ENCODE measurements at places on chromosomes 13 and 19.

GRCh38 chr13:33606692-33607091, 211.3 kb upstream of the RFC3 start:
- DNase-seq: no peak

- no peak for DNase-seq
Measured at GRCh38 chr19:47614021-47614295, 5.0 kb downstream of the BICRA start.

DNA sequence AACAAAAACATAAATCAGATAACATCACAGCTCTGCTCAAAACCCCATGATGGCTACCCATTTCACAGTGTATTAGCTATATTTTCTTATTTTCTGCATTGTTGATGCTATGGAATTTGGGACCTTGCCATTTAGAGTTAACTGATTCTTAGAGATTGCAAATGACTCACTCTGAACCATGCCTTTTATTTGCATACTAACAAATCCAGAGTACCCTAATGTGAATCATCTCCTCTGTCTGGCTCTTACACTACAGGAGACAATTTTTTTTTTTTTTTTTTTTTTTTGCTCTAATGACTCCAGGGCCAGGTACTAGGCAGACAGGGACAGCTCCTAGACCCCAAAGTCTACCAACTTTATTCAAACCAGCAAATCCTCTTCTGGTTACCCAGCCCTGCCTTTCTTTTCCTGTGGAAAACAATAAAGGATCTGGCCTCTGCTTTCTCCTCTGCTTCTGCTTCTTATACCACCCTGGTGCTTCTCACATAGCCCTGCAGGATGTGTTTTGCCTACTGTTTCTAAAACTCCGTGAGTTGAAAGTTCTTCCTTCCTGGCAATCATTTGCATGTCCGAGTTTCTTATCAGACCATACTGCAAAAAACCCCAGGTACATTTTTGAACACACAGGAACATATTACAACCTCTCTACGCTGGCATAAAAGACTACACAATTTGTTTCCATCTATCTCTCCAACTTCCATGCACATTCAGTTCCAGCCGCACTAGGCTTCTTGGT, 10.6 kb upstream of the ZNF460 start:
- DNase-seq: no peak

GRCh38 chr19:3669947-3670795, 30.1 kb downstream of the PIP5K1C start:
- DNase-seq: no peak

- no peak for DNase-seq
Measured at GRCh38 chr13:106888148-106888547, 320.2 kb upstream of the ARGLU1 start.
